ENCODE measurements at places on chromosomes 7 and 10.

- no peak for DNase-seq
Observed at GRCh38 chr10:61215246-61215645, 237.9 kb downstream of the TMEM26 start.

- DNase-seq = no peak
Observed at GRCh38 chr7:27156508-27156898, at the start of gene HOXA7. Gene HOXA7, minus strand, starts transcription at chr7:27156675. Its CDS starts 130 bp downstream, at chr7:27156545.

DNA sequence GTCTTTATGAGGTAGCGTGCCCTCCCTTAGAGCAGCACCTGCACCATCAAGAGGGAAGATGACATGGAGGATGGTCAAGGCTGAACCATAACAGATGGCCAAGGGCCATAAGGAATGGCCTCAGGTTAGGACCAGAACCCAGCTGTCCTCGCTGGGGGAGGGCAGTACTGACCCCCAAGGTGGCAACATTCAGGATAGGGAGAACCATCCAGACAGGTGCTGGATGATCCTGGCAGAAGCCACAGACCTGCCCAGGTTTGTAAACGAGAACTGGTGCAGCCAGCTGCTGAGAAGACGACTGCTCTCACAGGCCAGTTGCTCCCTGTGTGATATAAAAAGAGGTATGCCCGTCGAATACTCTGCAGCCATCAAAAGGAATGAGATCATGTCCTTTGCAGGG, 320.4 kb downstream of the GLRX3 start:
- DNase-seq = no peak

DNA sequence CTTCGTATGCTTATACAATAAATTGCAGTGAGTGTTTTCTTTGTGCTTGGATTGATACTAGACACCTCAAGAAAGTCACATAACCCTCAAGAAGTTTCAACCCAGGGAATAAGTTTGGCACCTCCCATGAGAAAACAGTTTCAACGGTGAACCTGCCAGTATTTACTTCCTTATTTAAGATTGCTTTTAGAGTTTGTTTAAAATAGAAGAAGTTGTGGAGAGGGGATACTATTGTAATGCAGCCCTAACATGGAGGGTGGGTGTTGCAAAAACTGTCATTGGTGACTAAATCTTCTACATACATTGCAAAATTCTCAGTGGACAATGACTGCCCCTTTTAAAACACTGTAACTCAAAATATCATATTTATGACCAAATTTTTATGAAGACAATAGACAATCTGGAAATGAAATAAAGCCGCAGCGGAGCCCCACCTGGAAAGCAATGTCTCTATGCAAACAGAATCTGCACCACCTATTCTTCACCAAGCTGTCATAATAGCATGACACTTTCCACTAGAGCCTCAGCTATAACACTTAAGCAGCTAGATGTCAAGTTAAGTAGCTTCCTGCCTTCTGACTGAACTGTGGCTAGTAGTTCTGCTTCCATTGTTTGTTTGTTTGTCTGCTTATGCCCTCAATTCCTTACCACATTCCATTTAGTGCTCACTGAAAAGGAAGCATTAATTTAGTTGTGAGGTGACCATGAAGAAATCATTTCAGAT, 98.2 kb downstream of the MDFIC start:
- no peak for DNase-seq

- no peak for DNase-seq
Observed at GRCh38 chr7:136210079-136210478, 232.9 kb upstream of the MTPN start.

DNA sequence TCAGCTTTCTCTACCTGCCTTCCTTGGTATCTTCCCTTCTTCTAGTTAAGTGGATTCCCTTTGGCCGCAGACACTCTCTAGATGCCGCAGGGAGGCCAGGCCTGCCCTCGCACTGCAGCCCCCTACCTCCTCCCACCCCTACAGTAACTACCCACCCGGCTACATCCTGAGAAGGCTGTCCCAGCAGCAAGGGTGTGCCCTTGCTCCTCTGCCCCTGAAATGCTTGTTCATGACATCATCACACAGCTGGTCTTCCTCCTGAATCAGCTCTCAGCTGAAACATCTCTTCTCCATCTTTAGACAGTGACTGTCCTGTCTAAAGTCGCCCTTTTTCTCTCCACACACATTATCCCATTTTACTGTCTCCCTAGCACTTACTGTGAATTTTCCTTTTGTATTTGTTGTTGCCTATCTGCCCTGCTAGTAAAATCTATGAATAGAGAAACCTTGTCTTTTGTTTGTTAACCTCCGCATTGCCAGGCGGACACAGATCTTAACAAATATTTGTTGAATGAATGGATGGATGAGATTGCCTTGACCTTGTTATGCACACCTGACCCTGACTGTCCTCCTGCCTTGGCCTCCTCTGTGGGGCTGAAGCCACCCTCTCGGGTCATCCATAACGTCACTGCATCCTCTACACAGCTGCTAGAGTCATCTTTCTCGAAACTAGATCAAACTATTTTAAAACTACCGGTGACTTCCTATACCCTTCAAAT, 108.9 kb upstream of the GATA3 start:
- no peak for DNase-seq

DNA sequence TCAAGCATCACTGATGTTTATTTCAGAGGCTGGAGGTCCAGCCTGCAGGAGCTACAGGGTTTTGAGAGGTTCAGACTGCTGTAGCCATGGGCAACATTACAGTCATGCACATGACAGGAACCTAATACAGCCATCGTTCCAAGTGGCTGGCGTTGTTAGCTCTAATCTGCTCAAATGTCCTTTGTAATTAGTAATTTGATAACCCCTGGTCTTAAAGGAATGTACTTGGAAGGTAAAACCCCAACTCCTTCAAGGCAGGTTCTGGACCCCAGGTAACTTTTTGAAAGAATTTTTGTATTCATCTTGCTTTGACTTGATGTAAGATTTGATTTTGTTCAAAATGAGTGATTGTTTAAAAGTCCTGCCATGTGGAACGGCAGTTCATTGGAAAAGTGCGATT, 34.7 kb upstream of the FOXI2 start:
- no peak for DNase-seq

DNA sequence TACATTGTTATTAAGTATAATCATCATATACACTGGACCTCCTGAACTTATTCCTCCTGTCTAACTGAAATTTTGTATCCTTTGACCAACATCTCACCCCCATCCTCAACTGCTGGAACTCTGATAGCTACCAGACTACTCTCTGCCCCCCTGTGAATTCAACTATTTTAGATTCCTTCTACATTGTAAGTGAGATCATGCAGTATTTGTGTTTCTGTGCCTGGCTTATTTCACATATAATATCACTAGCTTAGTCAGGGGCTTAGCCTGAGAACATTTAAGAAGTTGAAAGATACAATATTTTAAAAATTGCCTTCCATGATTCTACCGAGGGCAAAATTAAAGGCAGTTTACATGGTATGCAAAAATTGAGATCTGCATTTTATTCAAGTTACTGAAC, 26.9 kb downstream of the STAMBPL1 start:
- DNase-seq = no peak

DNA sequence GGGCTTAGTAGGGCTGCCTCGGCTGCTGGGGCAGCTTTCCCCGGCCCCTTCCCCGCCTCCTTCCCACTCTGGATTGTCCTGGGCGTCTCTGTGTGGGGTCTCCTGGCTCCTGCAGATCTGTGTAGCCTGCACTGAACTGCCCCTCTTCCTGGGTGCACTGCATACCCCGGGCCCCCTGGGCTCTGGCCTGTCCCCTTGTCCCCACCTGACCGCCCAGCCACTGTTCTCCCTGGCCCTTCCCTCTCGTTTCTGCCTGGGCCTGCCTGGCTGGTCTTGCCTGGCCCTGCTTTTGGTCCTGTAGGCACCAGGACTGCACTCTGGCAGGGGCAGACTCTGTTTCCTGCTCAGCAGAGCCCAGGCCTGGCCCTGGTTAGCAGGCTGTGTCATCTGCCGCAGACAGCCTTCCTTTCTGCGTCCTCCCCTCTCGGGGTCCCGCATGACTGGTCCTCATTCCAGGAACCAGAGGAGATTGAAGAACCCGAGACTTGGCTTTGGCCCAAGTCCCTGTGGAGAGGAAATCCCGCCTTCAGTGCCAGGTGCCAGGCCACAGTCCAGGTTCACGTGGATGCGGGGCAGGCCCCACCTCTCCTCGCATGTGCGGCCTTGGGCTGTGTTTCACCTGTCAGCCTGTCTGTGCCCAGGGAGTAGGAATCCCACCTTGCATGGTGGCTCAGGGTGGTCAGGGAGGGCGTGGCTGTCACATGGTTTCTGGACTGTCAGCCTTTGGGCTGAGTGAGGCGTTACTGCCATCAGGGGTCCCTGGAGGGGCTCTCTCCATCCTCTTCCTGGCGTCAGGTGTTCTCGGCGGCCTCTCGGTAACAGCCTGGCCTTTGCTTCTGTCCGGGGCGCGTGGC, 9.2 kb downstream of the INPP5A start:
- DNase-seq = no peak

DNA sequence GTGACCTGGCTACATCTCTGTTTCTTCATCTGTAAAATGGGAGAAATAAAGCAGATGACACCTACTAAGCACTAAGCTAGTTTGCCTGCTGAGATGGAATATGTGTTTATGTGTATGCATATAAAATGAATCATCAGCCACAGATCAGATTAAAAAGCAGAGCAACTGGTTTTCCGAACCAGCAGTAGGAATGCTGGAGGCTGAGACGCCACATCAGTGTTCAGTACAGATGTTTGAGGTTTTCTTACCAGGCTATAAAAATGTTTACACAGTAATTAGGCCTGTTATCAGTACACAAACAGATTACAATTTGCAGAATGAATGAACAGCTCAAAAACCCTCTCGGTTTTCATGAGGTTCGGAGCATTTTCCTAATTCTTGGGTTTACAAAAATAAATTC, 85.8 kb downstream of the CALN1 start:
- no peak for DNase-seq

DNA sequence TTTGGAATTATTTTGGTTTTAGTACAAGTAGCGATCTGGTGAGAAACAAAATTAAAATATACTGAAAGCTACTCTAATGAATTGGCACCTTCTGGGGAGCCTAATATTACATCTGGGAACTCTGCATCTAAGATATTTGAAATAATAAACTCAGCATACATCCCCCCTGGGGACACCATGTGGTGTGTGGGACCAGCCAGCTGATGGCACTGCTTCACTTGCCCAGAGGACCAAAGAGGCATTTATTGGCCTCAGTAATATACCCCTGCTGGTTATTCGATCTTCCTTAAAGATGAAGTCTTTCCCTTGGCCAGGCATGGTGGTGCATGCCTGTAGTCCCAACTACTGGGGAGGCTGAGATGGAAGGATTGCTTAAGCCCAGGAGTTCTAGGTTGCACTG, 195.1 kb upstream of the AUTS2 start:
- no peak for DNase-seq

DNA sequence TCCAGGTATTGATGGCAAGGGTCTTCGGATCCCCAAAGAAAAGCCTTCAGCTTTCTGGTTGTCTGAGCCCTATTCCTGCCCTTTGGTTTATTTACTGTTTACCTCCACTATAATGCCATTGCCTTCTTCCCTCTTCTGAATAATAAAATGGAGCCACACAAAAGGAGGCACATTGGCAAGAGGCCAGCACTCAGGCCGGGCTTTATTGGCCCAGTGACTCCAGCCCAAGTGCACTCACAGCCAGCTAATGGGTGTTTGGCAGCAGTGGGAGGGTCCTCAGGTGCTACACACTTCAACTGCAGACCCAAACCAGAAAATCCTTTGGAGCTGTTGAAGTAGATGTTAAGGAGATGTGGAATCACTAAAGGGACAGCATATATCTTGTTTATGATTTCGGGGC, 336.0 kb downstream of the PLXNA4 start:
- DNase-seq = no peak

DNA sequence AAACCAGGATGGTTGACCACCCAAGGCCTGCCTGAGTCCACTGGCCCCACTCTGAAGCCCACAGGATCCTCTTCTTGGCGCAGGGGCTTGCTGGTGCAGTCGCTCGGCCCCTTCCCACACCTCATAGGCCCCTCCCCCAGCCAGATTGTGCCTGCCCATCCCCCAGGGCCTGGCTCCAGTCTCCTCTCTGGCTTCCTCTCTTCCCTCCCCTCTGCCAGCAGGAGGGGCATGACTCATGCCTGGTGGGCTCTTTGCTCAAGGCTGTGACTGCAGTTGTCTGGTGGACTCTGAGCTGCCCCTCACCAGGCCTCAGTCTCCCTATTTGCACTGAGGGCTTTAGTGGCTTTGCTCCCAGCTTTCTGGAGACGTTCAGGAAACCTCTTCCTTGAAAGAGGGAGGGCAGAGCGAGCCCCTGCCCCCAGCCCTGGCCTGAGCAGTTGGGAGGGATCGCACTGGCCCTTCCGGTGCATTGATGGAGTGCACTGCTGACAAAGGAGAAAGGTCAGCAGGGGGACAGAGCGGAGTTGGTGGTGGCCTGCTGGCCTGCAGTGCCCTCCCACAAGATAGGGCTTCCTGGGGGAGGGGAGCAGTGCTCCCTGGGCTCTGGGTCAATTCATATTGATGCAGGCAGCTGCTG, 60.7 kb downstream of the ZMIZ1 start:
- DNase-seq = no peak

- no peak for DNase-seq
Observed at GRCh38 chr7:137968890-137969289, 33.0 kb downstream of the CREB3L2 start.
